ENCODE measurements at places on chromosomes 1 and 21.
A peak's percentile ranks its signal among the peaks of the same experiment; 100 is the strongest.

DNA sequence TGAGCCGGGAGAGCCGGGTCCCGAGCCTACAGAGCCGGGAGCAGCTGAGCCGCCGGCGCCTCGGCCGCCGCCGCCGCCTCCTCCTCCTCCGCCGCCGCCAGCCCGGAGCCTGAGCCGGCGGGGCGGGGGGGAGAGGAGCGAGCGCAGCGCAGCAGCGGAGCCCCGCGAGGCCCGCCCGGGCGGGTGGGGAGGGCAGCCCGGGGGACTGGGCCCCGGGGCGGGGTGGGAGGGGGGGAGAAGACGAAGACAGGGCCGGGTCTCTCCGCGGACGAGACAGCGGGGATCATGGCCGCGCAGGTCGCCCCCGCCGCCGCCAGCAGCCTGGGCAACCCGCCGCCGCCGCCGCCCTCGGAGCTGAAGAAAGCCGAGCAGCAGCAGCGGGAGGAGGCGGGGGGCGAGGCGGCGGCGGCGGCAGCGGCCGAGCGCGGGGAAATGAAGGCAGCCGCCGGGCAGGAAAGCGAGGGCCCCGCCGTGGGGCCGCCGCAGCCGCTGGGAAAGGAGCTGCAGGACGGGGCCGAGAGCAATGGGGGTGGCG, 371 bp downstream of the ARID1A start:
- no peak for DNase-seq

DNA sequence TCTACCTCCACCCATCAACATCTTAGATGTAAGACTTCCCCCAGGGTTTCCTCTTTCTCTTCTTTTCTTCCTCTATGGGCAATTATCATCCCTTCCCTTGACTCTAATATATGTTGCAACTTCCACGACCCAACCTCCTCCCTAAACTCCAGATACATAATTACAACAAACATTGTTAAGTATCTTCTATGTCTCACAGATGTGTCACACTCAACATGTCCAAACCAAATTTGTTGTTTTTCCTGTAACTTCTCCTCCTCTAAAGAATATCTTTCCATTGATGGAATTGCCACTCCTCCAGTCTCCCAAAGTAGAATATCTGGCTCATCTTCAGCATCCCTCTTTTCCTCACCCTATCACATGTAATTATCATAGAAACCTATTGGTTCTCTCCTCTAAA, 314.2 kb downstream of the RWDD3 start:
- no peak for DNase-seq

- DNase-seq = no peak
Measured at GRCh38 chr21:32309906-32310460, 11.3 kb downstream of the MRAP start.

- DNase-seq = no peak
Measured at GRCh38 chr1:92791487-92792066, 6.7 kb upstream of the EVI5 start.

DNA sequence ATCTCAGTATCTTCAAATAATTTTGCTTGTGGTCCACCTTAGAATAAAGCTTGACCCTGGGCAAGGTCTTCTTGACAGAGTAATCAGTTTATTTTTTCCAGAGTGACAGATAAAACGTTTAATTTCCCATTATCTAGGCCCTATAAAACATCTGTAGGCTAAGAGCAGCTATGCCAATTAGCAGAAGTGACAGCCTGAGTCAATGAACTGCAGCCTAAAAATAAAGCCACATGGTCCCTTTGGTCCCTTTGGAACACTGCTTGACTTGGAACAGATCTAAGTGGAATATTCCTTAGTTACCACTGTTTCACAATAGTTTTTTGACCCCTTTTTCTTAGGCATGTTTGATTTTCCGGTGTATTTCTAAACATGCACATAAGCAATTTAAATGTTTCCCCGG, 6.3 kb upstream of the RGS13 start:
- DNase-seq = peak; percentile 31

- DNase-seq = no peak
Measured at GRCh38 chr1:18511149-18511873, 30.6 kb downstream of the KLHDC7A start.

DNA sequence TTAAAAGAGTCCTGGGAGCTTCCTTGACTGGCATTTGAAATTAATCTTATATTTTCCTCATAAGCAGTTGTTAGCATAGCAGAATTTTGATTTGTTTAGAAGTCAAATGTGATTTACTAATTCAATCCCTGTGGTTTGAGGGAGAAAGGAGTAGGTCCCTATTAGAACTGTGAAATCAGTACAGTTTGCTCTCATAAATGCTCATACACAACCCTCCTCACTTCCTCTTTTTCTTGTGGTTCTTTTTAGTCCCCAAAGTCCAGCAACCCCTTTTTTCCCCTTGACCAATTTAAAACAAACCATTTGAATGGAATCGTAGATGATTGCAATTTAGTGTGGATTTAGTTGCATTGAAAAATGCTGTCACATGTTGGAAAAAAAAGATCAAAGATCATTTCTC, 9.2 kb upstream of the IFI44 start:
- no peak for DNase-seq

DNA sequence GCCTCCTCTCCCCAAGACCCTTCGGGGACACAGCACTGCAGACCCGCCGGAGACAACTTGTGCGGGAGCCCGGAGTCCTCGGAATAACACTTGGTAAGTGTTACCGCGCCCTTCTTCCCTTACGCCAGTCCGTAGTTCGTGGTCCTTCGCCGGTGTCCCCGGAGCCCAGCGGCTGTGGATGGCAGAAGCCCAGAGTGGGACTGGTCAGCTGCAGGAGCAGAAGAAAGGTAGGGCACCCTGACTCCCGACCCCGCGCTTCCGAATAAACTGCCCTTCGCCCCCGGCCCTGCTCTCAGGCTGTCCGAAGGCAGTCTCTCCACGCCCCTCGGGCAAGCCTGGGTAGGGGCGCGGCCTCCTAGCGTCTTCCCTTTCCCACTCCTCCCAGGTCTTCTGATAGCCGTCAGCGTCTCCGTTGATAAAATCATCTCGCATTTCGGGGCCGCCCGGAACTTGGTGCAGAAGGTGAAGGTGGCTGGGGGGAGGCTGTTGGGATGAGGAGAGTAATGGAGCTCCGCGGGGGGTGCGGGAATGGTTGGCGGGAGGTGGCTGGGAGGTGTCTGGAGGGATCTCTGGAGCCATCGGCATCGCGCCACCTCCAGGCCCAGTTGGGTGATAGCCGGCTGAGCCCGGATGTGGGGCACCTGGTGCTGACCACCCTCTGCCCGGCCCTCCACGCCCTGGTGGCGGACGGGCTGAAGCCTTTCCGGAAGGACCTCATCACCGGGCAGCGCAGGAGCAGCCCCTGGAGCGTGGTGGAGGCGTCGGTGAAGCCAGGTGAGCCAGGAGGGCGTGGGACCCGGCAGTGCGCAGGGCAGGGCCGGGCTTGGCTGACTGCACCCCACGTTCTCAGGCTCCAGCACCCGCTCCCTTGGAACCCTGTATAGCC, 4.3 kb downstream of the RUSC1 start:
- peak; percentile 79 for DNase-seq

DNA sequence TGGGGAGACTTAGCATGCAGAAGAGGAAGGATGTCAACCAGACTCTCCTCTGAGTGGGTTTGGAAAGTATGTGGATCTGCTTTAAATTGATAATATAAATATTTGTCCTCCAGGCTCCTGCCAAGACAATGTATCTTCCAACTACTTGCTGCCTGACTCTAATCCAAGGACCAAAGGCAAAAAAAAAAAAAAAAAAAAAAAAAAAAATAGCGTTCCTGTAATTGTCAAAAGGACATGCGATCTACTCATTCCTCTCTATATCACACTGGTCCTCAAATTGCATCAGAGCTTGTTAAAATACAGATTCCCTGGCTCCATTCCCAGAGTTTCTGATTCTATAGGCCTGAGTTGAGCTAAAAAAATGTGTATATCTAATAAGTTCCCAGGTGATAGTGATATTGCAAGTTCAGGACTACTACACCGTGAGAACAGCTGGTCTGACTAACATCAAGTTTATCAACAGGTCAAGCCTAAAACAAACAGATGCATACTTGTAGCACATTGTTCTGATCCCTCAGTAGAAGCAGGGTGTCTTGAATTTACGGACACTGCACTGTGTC, 141.3 kb downstream of the TNR start:
- DNase-seq = no peak

GRCh38 chr1:159040893-159041724, 31.4 kb downstream of the IFI16 start:
- DNase-seq = no peak

- peak; percentile 46 for DNase-seq
Measured at GRCh38 chr1:226406401-226406881, 1.5 kb downstream of the PARP1 start.

DNA sequence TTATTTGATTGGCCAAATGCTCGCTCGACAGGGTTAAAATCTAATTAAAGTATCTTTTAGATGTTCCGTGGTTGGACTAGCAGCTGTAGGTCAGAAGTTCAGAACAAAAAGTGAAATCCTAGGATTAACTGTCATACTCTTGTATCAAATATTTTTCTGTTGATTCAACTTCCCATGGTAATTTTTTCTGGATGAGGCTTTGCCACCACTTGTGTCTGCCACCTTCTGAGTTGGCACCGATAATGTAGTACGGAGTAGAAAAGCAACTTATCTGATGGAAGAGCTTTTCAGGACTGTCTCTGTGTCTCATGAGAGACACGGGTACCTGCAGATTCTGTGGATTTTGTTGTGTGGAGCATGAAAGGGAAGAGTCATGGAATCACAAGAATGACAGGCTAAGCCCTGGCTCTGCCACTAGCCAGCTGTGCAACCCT, 44.6 kb upstream of the CNN3 start:
- no peak for DNase-seq

DNA sequence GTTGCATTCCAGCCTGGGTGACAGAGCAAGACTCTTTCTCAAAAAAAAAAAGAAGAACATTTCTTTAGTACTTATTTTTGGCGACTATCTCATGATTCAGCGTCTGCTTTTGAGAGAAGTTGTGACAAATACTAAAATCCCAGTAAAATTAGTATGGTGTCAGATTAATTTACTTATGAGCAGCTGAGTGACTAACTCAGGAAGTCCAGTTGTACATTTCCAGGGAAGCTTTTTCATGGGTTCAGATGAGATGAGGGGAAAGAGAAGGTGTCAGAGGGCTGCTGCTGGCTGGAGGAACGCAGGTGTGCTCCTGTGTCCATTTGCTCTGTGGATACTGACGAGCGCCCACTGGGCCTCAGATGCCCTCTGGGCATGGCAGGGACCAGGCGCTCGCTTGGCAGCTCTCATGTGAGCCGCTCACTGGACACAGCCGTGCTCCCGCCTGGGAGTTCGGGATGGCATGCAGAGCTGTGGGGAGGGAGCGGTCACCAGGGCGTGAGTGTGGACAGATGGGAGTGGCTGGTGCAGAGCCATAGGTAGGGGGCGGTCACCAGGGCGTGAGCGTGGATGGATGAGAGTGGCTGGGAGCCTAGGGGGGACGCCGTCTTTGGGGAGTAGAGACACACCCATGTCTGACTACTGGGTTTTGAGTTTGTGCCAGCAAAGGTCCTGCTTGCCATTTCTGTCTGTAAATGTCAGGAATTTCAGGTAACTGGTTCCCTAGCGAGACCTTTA, 55.0 kb downstream of the ADARB1 start:
- no peak for DNase-seq

DNA sequence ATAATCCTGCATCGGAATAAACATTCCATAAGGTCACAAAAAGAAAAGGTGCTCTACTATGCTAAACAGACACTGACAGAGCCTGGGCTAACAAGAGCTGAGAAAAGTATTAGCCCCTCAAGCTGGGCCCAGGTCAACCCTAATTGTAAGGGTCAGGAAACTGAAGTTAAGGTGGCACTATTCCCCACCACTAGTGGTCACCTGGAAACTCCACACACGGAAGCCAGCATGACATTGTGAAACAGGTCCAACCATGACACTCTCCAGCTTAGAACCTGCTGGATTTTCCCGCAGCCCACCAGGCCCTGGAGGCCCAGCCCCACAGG, 1.2 kb downstream of the PTTG1IP start:
- DNase-seq = no peak

- DNase-seq = peak; percentile 82
Measured at GRCh38 chr21:18411565-18411964, 8.0 kb upstream of the TMPRSS15 start.

- no peak for DNase-seq
Measured at GRCh38 chr1:164796916-164797315, 237.9 kb downstream of the PBX1 start.

DNA sequence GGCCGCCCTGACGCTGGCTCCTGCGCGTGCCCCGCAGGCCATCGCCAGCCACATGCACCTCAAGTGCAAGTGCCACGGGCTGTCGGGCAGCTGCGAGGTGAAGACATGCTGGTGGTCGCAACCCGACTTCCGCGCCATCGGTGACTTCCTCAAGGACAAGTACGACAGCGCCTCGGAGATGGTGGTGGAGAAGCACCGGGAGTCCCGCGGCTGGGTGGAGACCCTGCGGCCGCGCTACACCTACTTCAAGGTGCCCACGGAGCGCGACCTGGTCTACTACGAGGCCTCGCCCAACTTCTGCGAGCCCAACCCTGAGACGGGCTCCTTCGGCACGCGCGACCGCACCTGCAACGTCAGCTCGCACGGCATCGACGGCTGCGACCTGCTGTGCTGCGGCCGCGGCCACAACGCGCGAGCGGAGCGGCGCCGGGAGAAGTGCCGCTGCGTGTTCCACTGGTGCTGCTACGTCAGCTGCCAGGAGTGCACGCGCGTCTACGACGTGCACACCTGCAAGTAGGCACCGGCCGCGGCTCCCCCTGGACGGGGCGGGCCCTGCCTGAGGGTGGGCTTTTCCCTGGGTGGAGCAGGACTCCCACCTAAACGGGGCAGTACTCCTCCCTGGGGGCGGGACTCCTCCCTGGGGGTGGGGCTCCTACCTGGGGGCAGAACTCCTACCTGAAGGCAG, 23.4 kb upstream of the ARF1 start:
- no peak for DNase-seq

- no peak for DNase-seq
Measured at GRCh38 chr1:61604684-61605083, 120.3 kb downstream of the TM2D1 start.

- DNase-seq = no peak
Measured at GRCh38 chr1:158140764-158141192, 39.9 kb upstream of the CD1D start.

DNA sequence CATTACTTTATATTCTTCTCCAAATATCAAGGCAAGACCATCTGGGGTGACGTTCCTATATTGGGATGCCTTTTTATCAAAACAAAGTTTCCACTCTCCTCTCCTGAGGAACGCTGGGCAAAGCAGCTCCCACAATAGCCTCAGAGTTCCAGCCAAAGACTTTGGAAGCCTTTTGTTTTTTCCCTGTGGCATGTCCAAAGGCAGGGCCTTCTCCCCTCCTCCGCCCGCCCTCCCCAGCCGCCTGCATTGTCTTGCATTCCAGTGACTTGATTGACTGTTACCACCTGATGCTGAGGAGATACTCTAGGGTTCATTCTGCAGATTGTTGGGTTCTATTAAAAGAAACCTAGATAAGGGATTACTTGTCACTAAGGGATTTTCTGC, 43.5 kb downstream of the PROX1 start:
- no peak for DNase-seq
